ENCODE measurements at places on chromosomes 11 and 22. TPM values are rescaled to one million over a fixed set of nuclear protein-coding genes. Genes with fewer than 3 reads are reported as not detected.

The SCGB1D2 gene
- total RNA-seq = not detected

The LSP1 gene
- total RNA-seq = 1.3 TPM

The ADORA2A gene
- total RNA-seq = 3.6 TPM

The PDE2A gene
- total RNA-seq = 7.6 TPM

The MN1 gene
- total RNA-seq = 2.9 TPM

The ZMAT5 gene
- 16.0 TPM for total RNA-seq
